ENCODE measurements at places on chromosomes 3 and 15. TPM values are rescaled to one million over a fixed set of nuclear protein-coding genes. Genes with fewer than 3 reads are reported as not detected.

Gene TTC21A
- 5.7 TPM for total RNA-seq

Gene SLC12A1
- total RNA-seq = not detected

DNA sequence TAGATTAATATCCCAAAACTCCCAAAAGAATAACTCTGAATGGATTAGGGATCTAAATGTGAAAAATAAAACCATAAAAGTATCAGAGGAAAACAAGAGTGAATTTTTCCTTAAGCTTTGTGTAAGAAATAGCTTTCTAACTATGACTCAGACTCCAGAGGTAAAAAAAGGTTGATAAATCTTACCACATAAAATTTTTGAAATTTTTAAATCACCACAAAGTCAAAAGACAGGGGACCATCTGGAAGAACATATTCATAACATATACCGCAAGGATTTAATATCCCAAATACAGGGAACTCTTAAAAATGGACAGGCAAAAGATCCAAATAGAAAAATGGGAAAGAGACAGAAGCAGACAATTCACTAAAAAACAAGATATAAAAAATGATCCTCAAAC, 145.0 kb downstream of the ARNT2 start:
- no peak for DNase-seq

- peak; percentile 64 for DNase-seq
These were observed 116.4 kb downstream of the SENP2 start for GRCh38 chr3:185702262-185703225.

DNA sequence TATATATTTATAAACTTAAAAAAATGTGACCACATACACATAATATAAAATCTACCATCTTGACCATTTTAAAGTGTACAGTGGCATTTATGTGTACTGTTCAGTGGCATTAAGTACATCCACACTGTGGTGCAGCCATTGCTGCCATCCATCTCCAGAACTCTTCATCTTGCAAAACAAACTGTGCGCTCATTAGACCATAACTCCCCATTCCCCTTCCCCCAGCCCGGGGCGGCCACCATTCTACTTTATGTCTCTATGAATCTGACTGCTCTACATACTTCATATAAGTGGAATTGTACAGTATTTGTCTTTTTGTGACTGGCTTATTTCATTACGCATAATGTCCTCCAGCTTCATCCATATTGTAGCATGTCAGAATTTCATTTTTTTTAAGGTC, 47.8 kb downstream of the CTXND1 start:
- no peak for DNase-seq

DNA sequence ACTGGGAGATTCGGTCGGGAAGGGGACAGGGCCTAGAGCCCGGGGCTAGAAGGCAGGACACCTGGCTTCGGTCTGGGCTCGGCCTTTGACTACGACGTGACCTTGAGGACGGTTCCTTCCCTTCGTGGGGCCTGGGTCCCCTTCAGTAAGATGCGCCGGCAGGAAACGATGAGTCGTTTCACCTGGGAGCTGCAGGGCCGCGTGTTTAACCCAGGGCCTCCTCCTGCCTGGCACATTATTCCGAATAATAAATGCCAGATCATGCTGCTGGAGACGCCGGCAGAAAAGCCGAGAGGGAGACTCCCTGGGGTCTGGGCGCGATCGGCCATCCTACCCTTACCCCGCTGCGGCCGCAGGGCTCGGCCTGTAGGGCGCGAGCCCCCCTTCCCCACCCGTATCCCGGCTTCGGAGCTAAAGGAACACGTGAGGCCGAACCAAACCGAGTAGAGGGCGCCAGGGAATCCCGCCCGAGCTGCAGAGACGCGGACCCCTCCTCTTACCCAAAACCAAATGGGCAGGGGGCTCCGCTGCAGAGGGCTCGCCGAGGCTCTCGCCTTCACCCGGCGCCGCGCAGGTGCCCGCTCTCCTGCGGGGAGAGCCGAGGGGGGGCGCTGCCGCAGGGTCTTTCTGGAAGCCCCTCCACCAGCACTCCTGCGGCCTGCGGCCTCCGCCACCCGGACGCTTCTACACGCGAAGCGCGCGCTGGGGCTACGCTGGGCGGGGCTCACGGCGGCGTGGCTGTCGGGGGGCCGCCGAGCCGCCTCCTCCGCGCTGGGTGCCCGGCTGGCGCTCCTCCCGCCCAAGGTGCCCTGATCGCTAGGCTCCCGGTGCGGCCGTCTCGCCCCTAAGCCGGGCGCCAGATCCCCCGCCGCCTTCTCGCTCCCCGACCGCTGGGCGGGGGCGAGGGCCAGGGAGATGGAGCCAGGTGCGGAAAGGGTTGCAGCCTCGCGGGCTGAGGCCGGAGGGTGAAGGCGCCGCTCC, at the start of gene BDH1:
BDH1 (minus strand) TSS at position 688 of the 981 bp plus-strand sequence. CDS start 9,525 bp downstream, outside the sequence.
- peak; percentile 87 for DNase-seq

- DNase-seq = no peak
These were observed 876 bp upstream of the ZNF385D start for GRCh38 chr3:21751886-21752285.
